ENCODE measurements at places on chromosomes 7 and 10. TPM values are rescaled to one million over a fixed set of nuclear protein-coding genes. Genes with fewer than 3 reads are reported as not detected.

DNA sequence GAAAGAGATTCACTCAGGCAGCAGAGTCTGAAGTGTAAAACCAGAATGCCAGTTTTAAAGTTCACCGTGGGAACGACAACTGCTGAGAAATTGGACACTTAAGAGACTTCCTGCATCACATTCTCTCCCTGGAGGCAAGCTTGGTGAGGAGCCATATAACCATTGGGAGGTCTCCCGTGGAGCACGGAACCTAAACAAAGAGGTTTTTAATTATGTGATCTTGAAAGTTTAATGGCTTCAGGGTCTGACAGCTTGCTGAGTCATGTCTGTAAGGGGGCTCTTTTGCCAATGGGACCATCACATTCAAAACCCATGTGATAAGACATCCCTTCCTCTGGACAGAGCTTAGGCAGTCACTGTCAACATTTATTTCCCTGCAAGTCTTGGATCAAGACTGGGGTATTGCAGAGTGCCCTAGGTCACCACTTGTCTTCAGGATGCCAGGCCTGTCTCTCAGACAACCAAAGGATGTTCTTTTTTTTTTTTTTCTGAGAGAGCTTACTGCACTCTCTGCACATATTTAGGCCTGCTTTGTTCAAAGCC is 674.4 kb downstream of the TYW1 start:
- no peak for DNase-seq

- DNase-seq: no peak
These were observed 289.2 kb upstream of the VSTM2A start for GRCh38 chr7:54253036-54253373.

DNA sequence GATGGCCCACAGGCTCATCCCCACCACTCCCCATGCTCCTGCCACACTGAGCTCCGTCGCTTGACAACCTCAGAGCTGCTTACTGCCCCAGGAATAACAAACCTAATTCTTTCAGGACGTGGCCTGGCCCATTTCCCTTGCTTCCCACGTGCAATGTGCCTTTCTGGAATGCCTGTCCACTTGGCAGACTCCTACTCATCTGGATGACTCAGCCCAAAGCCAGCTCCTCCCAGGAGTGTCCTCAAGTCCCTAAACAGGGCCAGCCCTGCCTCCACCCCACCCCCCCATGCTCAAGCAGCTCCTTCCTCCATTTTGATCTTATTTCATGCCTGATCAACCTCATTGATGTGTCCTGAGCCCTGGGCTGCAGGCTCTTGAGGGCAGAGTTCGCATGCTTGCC is 164.9 kb upstream of the RNF32 start:
- no peak for DNase-seq

DNA sequence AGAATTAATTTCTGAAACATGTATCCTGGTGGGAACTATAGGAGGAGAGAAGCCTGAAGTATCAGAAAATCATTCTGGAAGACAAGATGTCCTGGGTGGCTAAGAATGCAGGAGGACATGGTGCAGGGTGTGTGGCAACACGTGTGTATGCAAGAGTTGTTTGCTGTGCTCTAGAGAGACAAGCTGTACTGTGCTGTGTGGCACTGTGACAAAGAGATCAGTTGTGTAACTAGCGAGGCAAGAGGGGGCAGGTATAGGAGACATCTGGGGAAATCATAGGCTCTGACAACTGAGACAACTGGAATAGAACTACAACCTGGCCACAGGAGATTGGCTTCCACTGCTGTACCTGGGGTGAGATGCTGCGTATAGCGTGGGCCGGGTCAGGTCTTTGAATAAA is 9.3 kb downstream of the ITGA8 start:
- DNase-seq: no peak

GRCh38 chr7:142477079-142477651 is 219.3 kb upstream of the PRSS58 start:
- DNase-seq: no peak

- DNase-seq: no peak
These were observed 13.0 kb downstream of the MTURN start for GRCh38 chr7:30147785-30148184.

- DNase-seq: no peak
These were observed 38.5 kb downstream of the MCMBP start for GRCh38 chr10:119834188-119834587.

DNA sequence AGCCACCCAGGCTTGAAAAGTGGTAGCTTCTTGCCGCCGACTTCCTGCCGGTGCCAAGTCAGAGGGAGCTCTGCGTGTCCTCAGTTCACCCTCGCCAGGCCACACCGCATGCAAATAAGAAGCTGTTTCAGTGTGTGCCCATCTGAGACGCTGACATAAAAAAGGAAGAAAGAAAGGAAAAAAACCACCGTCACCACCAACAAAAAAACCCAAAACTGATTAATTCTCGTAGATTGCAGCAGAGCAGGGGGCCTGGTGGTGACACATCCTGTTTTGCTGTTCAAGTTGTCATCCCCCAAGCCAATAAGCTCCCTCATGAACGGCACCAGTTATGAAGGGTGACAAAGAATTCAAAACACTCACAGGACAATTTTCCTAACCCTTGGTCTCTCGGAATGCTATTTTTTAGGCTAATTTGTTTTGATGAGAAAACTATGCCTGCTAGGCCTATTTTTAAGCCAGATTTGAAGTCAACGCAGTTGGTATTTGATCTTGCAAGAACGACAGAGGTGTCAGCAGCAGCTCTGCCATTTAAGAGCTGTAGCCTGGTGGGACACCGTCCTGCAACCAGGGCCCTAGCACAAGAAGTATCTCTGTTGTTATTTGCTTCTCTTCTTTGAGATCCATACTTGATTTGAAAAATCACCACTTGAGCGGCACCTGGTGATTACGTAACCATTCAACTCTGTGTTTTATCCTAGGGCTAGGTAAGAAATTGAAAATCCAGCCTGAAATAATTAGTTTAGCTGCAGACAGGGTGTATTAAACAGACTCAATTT is 145.6 kb downstream of the PFKFB3 start:
- DNase-seq: no peak

DNA sequence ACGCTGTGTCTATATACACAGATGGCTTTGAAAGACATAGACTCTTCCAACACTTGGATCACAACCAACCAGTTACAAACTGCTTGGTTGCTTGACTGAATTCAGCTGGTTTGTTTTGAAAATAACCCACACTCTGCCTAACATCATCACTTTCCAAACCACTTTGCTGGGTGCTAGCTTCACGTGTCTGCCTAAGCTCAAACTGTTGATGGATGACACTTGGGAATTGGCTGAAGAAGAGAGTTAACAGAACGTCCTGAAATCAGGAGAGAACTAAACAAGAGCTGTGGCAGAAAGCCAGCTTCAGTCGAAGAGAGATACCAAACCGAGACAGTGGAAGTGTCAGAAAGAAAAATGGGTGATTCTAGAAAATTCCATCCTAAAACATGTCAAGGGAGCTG is 420.8 kb upstream of the AUTS2 start:
- DNase-seq: no peak

Gene SHH
- 0.20 TPM for total RNA-seq

Gene CLCN1
- not detected for total RNA-seq

Gene HABP2
- not detected for total RNA-seq

Gene ASB10
- not detected for total RNA-seq

Gene NKX1-2
- total RNA-seq: not detected

Gene TRAPPC14
- total RNA-seq: 8.6 TPM

Gene HPSE2
- not detected for total RNA-seq

Gene FOXL3
- not detected for total RNA-seq

Gene CDK5
- total RNA-seq: 19.1 TPM

Gene BAMBI
- 4.8 TPM for total RNA-seq

All from pulmonary artery endothelial cell (primary cell).